ENCODE measurements at places on chromosomes 7 and 10.

DNA sequence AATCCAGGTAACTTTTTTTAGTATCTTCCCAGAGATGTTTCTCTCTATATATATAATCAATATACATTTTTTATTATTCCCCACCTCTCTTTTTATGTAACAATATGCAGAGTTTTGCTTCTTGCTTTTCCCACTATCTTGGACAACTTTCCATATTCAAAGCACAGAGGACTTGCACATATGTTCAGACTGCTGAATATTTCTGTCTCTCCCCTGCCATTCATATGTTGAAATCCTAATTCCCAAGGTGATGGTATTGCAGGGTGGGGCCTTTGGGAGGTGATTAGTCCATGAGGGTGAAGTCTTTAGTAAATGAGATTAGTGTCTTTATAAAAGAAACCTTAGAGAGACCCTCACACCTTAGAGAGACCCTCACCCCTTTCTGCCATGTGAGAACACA is 72.8 kb downstream of the CFTR start:
- no peak for DNase-seq

GRCh38 chr10:71046747-71047146 is 158.4 kb upstream of the PCBD1 start:
- DNase-seq, result no peak

GRCh38 chr10:78455811-78456210 is 422.1 kb downstream of the RPS24 start:
- DNase-seq, result no peak

DNA sequence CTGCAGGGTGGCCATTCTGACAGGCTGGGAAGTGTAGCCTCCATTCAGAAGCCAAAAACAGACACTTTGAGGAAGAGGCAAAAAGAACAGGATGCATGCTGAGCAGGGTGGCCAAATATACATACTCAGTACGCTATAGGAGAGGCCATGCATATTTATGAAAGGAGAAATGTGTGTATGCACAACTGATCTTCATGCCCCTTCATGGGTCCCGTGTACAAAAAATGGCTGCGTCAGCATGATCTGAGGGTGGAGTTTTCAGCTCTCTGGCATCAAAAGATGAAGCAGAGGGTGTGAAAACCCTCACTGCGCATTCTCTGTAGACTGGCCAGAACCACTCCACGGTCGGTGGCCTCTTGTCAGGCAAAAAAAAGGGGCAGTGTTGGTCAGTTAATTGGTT is 35.5 kb upstream of the OIT3 start:
- no peak for DNase-seq

GRCh38 chr10:52502237-52502636 is 188.2 kb downstream of the DKK1 start:
- no peak for DNase-seq

DNA sequence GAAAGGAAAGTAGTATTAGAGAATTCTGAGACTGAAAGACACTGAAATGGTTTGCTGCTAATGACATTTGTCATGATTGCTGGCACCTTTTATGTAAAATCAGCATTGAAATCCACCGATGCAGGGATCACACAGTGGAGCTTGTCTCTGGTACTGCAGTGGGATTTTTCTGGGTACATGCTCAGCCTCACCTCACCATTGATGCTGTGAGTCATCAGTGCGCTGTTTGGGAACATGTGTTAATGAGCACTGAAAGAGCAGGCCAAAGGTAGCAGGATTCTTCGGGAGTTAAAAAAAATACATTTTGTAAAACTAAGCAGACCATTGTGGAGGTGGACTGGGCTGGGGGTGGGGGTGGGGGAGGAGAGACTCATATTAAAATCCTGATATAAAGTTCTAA is 174.9 kb downstream of the CREB5 start:
- no peak for DNase-seq

DNA sequence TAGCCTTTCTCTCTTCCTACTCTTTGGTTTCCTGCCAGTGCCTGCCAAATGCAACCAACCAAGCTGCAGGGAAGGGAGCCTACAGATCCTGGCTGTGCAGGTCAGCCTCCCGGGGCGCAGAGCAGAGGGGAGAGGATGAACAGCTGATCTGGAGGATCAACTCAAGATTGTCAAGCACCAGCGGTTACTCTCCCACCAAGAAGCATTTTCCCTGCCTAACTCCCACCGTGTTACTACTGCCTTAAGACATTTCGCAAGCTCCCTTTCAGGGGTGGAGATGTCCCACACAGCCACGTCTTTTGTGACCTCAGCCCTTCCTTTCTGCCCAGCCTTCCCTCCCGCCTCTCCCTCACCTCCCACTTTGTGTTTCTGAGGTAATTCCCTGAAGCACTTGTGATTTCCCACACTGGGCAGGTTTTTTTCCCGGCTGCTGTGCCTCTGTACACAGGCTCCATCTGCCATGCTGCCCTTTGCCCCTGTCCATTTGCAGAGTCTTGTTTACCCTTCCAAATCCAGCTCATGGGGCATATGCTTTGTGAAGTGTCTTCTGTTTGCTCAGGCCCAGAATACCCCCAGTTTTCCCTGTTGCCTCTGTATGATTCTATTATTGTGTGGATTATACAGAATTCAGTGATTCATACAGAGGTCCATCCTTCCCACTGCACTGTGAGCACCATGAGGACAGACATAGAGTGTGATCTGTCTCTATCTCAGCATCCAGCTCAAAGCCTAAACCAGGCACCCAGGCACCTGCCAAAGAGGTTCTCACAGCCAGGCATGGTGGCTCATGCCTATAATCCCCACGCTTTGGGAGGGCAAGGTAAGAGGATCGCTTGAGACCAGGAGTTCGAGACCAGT is 40.9 kb upstream of the PAPSS2 start:
- no peak for DNase-seq

DNA sequence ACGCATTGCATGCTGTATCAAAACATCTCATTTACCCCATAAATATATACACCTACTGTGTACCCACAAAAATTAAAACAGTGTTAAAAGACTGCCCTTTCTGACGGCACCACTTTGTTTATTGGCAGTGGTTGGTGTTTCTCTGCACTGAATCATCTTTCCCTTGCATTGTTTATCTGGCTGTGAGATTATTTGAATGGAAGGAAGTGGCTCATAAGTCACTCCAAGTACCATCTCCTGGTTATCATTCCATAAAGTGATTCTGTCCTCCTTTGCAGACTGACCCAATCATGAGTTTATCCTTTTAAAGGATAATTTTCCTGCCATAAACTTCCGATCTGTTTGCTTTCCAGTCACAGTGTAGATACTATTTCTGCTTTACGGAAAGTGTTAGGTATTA is 183.8 kb downstream of the CAMK1D start:
- no peak for DNase-seq

DNA sequence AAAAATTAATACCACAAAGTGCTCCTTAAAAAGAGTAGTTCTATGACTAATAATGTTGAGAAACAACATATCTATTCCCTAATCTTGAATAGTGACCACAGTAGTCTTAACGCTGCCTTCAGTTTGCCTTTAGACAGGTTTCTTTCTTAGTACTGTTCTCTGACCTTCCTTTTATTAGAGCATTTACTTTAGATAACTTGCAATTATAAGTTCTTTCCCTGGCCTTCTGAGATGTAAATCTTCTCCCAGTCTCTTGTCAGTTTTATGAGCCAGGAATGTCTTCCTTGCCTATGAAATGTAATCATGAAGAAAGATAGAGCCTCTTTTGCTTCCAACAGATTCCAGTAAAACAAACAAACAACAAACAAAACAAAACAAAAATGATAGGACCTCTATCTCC is 1119.8 kb upstream of the LRRTM3 start:
- no peak for DNase-seq

DNA sequence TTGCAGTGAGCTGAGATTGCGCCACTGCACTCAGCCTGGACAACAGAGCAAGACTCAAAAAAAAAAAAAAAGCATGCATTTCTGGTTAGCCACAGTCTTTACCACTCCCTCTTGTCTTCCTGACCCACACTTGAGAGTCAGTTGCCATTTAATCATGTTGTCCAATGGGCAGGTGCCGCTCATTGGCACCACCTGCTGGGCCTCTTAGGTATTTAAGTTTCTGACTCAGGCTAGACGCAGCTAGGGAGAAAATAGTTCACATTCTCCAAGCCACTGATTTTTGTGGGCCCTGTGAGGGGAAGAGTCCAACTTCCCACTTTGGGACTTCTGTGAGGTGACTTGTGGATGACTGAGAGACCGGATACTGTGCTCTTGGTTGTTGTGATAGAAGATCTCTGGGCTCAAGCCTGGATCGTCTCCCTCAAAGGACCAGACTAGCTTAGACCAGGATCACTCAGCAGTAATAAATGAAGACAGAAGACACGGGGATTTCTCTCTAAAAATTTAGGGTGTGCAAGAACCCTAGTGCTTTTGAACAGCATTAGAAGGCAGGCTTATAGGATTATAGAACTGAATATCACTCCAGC is 26.8 kb upstream of the SORCS3 start:
- DNase-seq, result peak; percentile 1

DNA sequence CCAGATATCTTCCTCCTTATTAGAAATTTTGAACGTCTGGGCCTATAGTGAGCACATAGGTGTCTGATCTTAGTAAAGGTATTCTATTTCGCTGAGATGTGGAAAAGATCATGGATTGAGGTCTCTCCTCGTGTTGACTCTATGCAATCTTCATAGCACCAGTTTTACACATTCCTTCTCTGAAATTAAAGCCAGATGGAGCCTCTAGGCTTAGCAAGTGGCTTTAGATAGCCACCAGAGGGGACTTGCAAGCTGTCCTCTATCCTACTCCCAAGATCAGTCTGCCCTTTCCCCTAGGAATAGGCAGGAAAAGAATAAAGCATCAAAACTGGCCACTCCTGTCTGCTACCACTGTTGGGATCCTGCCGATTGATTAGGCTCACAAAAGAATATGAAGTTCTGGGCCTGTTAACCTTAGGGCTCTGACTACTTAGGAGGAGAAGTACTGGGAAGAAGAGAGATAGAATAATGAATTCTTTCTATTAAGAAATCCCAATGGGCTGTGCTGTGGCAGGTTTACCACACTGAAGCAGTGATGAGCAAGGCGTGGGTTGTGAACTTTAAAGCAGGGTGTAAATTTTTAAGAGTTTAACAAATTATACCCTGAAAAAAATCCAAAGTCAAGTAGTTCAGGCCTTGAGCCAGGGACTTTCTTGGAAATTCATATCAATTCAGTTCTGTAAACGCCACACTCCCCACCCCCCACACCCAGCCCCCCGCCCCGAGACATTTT is 2.2 kb upstream of the STRIP2 start:
- DNase-seq, result no peak

DNA sequence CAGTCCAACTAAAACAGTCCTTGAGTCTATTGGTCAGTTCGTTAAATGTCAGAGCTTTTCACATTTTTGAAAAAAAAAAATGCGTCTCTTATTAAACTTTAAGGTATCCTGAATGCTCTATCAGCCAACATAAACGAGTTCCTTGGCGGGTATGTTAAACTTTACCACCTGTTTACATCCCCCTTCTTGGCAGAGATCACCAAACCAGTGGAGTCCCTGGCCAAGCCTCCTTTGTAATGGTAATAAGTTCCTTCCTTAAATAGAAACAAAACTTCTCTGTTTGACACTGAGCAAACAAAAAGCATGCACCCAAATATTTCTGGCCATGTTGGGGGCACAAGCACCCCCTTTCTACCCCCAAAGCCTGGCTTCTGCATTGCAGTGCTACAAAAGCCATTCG is 3.2 kb downstream of the TRIL start:
- DNase-seq, result no peak

- no peak for DNase-seq
Measured at GRCh38 chr10:108736111-108736510, 1187.2 kb downstream of the XPNPEP1 start.

GRCh38 chr7:105470846-105471245 is 51.2 kb downstream of the PUS7 start:
- no peak for DNase-seq

DNA sequence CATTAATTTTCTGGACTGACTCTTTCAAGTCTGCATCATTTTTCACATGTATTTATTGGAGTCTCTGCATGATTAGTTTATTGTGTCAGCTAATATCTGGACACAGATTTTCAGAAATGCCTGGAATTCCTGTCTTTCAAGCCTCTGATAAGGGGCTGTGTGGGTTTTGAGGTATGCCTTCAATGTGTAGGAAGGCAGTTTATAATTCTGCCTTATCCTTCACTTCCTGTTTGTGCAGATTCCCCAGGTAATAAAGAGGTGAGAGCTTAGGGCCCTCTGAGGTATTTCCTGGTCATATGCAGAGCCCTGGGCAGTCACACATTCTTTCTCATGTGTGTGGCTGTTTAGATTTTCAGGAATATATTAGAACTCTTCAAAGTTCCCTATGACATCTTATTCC is 79.4 kb upstream of the PRKCQ start:
- DNase-seq, result no peak

- DNase-seq, result no peak
Measured at GRCh38 chr7:35717013-35717412, 22.1 kb upstream of the HERPUD2 start.

DNA sequence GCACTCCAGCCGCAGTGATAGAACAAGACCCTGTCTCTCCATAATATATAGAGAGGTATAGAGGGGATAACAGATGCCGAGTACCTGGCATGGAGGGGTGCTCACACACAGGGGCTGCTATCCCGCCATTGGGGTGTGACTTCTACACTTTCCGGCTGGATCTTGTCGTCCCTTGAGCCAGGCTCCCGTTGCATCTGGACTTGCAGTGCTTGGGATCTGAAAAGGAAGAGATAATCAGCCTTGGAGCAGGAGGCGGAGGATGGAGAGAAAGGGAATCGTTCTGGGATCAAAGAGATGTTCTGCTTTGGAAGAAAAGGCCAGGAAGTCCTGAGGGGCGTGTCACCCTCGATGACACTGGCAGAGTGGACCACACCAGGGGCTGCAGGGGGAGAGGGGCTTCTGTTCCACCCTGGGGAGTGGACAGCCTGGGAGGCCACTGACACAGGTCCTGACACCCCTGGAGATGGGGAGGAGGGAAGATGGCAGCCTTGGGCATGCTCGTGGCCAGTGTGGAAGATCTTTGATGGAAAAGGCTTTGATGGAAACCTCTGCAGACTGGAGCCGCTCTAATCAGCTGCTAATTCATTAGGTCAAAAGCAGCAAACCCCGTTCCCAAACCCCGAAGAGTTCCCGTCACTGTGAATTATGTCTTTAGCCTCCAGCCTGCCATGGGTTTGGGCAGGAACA is 85.1 kb downstream of the CARD11 start:
- DNase-seq, result no peak

DNA sequence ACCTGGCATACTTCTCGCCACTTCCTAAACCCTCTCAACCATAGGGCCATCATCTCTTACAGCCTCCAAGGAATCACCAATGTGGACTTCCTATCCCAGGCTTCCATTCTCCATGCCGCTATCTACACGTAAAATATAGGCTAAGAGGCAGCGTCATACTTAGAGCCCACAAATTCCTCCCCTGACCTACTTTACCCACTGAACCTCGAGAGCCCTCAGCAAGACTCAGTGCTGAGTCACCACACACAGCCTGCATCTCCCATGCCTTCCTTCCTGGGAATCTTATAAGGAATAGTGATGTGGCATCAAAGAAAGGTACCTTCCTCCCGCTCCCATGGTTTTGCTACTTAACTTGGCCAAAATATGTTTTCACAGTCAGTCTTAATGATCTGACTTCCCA is 435.6 kb upstream of the NFE2L3 start:
- no peak for DNase-seq

Data from stimulated activated CD4-positive, alpha-beta T cell treated with anti-CD3 and anti-CD28 coated beads, Interleukin-2, amount 100 ng/mL, for 4 hours (primary cell).